ENCODE measurements at places on chromosomes 6 and 20. TPM values are rescaled to one million over a fixed set of nuclear protein-coding genes. Genes with fewer than 3 reads are reported as not detected.

LPA gene
- not detected for total RNA-seq

RSPH9 gene
- 0.11 TPM for total RNA-seq

SLC32A1 gene
- total RNA-seq, result not detected

OSTM1 gene
- total RNA-seq, result 22.1 TPM

BMP5 gene
- not detected for total RNA-seq

C6orf58 gene
- total RNA-seq, result not detected

RIPPLY2 gene
- total RNA-seq, result not detected

PHIP gene
- total RNA-seq, result 35.7 TPM

MACROD2 gene
- not detected for total RNA-seq

SEL1L2 gene
- total RNA-seq, result not detected

SEMG1 gene
- total RNA-seq, result not detected

ADAT2 gene
- 21.8 TPM for total RNA-seq

STK35 gene
- 18.9 TPM for total RNA-seq

RIPOR3 gene
- not detected for total RNA-seq

POM121L2 gene
- not detected for total RNA-seq

LAMA2 gene
- total RNA-seq, result 1.4 TPM

CCDC170 gene
- total RNA-seq, result not detected

SYNGAP1 gene
- 40.7 TPM for total RNA-seq

TSPO2 gene
- total RNA-seq, result not detected

SCP2D1 gene
- total RNA-seq, result not detected

LY86 gene
- total RNA-seq, result 4.6 TPM

ZSCAN31 gene
- total RNA-seq, result 0.98 TPM

ADGRG6 gene
- total RNA-seq, result not detected

GPR6 gene
- not detected for total RNA-seq

SIM1 gene
- total RNA-seq, result 0.07 TPM

MRPS18A gene
- 37.4 TPM for total RNA-seq

PANK2 gene
- total RNA-seq, result 58.5 TPM

ACSS1 gene
- 34.5 TPM for total RNA-seq

LAMA4 gene
- total RNA-seq, result not detected

KHDC1L gene
- total RNA-seq, result not detected

JPH2 gene
- total RNA-seq, result not detected

CAP2 gene
- not detected for total RNA-seq

SPATA25 gene
- total RNA-seq, result 0.52 TPM

ARHGAP40 gene
- total RNA-seq, result not detected

CST2 gene
- not detected for total RNA-seq

XKR7 gene
- total RNA-seq, result 0.05 TPM

ARFGEF3 gene
- 0.11 TPM for total RNA-seq

SLPI gene
- not detected for total RNA-seq

PSORS1C2 gene
- not detected for total RNA-seq

GLP1R gene
- total RNA-seq, result not detected

FAM209B gene
- total RNA-seq, result 1.5 TPM

CST5 gene
- not detected for total RNA-seq

BPIFB1 gene
- not detected for total RNA-seq

TFAP2A gene
- 0.07 TPM for total RNA-seq

TPBG gene
- total RNA-seq, result not detected

LST1 gene
- total RNA-seq, result 33.1 TPM

MUC22 gene
- total RNA-seq, result not detected

PRIM2 gene
- total RNA-seq, result 37.3 TPM

EFCAB8 gene
- 0.50 TPM for total RNA-seq

FILIP1 gene
- not detected for total RNA-seq

ZSCAN16 gene
- 5.4 TPM for total RNA-seq

TGM6 gene
- total RNA-seq, result not detected

Data from T-helper 2 cell treated with Interferon-gamma antibody and Interleukin-4, amounts not matched to agents 100 ng/mL and 5 ng/mL, for 36 hours (primary cell).